ENCODE measurements at places on chromosomes 11 and 22. TPM values are rescaled to one million over a fixed set of nuclear protein-coding genes. Genes with fewer than 3 reads are reported as not detected.

The XKR3 gene
- total RNA-seq: not detected

The CD151 gene
- total RNA-seq: 36.8 TPM

The MUC6 gene
- not detected for total RNA-seq

The PRODH gene
- not detected for total RNA-seq

- no peak for DNase-seq
Measured at GRCh38 chr11:71115770-71116692, 136.3 kb downstream of the SHANK2 start.
